ENCODE measurements at places on chromosomes 12 and 14.

GRCh38 chr12:203462-204260 lies 10.3 kb downstream of the SLC6A12 start:
- no peak for DNase-seq

- peak; percentile 57 for DNase-seq
Observed at GRCh38 chr12:67991158-67991557, 1.9 kb downstream of the IFNG-AS1 start.

DNA sequence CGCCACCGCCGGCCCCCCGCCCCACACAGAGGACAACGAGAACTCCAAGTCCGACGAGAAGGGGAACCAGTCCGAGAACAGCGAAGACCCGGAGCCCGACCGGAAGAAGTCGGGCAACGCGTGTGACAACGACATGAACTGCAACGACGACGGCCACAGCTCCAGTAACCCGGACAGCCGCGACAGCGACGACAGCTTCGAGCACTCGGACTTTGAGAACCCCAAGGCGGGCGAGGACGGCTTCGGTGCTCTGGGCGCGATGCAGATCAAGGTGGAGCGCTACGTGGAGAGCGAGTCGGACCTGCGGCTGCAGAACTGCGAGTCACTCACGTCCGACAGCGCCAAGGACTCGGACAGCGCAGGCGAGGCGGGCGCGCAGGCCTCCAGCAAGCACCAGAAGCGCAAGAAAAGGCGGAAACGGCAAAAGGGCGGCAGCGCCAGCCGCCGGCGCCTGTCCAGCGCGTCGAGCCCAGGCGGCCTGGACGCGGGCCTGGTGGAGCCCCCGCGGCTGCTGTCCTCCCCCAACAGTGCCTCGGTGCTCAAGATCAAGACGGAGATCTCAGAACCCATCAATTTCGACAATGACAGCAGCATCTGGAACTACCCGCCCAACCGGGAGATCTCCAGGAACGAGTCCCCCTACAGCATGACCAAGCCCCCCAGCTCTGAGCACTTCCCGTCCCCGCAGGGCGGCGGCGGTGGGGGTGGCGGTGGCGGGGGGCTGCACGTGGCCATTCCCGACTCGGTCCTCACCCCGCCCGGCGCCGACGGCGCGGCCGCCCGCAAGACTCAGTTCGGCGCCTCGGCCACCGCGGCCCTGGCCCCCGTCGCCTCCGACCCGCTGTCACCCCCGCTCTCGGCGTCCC lies 150.9 kb downstream of the EGLN3 start:
- DNase-seq: no peak

GRCh38 chr14:68682166-68683103 lies 110.4 kb downstream of the ZFP36L1 start:
- DNase-seq: no peak

DNA sequence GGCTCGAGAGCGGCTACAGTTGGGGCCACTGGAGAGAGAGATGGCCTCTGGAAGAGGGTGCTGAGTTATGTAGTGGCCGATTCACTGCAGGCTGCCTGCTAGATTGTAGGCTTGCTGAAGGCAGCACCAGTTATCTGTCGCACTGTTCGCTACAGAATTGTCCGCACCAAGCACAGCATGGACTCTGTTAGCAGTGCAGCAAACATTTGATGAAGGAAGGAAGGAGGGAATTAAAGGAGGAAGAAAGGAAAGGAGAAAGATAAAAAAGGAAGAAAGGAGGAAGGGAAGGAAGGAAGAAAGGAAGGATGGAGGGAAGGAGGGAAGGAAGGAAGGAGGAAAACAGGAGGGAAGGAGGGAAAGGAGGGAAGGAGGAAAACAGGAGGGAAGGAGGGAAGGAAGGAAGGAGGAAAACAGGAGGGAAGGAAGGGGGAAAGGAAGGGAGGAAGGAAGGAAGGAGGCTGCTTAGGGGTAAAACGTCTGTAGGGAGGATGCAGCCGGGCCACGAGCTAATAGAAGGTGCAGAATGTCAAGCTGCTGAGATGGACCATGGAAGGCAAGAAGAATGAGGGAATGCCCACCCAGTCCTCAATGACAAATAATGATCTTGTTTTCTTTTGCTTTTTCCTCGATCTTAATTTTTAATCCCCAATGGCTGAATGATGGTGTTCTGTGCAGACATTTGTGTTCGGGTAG lies 27.3 kb upstream of the ADIPOR2 start:
- no peak for DNase-seq

GRCh38 chr14:50669441-50669986 lies 1.4 kb upstream of the SAV1 start:
- no peak for DNase-seq

DNA sequence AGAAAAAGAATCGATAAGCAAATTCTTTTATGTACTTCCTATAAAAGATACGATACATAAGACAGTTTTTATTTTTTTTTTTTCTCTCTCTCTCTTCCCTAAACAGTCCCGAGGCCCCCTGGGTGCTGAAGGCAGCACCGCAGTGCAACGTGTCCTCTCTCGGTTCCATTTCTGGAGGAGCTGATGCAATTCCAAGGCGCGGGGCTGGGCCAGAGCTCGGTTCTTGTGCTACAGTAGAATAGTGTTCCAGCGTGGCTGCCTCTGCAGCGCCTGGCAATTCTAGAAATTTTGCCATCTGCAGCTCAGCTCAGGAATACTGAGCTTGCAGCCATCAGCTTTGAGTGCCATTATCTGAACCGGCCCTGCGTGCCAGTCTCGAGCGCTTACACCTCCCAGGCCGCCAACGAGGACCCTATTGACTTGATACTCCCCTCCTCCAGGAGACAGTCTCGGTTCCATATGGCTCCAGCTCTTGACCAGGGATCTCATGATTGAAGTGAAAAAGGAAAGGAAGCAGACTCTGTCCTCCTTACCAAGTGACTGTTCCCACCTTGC lies 630 bp downstream of the ALDH1L2 start:
- DNase-seq: peak; percentile 40

GRCh38 chr12:10557766-10558165 lies 52.1 kb downstream of the EIF2S3B start:
- no peak for DNase-seq

- DNase-seq: no peak
Observed at GRCh38 chr12:6416596-6416995, 28.2 kb upstream of the CD27 start.

DNA sequence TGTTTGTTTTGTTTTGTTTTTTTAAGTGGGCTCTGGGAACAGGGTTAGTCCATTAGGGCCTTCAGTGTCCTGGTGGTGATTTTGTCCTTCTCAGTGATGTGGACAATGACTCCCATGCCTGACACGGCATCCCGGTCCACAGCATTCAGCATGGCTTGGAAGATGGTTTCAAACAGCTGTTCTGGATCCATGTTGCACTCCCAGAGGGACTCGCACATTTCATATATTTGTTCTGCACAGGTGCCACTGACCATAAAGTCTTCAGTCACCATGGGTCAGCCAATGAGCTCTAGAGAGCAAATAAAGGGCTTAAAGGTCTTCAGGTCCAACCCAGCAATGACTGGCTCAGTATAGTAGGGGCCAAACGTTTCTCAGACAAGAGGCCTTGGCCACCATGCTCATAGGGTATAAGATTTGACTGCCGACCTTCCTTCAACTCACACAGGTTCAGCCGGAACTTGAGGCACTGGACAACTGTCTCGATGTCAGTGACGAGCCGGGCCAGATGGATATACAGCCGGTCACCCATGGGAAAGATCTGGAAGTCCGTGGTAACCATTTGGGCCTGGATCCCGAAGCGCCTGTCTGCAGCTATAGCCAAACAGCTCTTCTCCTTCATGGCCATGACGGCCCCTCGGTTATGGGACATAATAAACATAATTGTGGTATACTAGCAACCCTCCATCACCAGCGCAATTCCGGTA lies 18.0 kb downstream of the OR10P1 start:
- DNase-seq: no peak

DNA sequence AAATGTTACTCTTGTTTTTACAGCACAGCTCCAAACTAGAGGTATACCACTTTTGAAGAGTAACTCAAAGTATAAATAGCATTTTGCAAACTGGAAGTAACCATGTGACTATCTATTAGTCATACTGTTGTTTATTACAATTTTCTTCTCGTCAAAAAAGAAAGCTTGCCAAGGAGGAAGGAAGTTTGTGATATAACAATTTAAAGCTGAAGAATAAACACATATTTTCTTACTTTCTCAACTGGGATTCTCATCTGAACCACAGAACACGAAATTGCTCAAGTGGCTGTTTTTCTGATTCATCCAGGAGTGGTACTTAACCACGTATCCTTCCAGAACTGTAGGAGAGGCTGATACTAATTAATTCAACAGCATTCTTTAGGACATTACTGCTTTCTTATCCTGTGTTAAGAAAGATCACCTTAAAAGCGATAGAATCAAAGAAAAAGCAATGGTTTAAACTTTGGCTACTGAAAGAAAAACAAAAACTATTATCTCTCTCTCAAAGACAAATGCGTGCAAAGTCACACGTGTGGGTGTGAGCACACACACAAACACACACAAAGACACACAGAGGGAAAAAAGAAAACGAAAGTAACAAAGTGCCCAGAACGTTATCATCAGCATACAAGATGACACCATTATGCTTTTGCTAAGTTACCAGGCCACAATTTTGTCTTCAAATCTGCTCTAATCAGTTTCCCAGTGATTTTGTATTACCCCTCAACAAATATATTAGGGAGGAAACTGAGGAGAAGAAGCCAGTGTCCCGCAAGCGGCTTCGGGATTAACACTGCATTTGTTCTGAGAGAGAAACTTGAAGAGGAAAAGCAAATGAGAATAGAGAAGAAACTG lies at the start of gene CLEC2B:
Gene CLEC2B, minus strand, starts transcription at position 48 of the 855 bp plus-strand sequence.
- no peak for DNase-seq

DNA sequence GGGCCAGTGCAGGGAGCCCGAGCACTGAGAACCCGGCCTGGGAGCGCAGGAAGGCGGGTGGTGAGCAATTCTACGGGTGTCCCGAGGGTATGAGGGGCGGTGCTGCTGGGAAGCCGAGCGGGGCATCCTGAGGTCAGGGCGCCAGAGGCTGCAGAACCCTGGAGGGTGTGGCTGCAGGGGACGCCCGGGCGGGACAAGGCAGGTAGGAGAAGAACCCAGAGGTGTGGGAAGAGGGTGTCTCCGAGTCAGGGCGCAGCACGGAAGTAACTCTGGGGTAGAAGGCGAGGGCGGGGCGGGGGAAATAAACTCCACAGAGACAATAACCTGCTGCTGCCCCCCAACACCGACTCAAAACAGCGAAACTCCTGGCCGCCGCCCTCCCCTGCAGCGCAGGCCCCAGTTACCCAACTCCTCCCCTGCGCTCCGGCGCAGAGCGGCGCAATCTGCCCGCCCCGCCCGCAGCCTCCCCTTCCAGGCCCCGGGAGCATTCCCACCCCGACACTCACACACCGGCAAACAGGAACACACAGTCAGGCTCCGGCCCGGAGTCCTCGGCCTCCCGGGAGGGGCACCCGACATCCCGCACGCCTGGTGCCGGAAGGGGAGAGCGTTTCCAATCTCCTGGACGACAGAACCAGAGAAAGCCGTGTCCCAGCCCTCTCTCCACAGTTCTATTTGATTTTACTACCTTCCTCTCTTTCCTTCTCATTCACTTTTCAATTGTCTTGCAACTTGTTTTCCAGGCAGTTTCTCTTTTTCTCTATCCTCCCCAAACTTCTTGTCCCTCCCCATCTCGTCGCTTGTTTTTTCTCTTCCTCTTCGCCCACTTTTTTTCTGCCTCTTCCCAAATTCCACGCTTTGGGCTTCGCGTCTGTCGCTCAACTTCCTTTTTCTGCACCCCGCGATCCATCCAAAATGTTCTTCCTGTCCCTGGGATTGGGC lies 2.4 kb downstream of the HRK start:
- DNase-seq: peak; percentile 36

- DNase-seq: no peak
Observed at GRCh38 chr12:88063375-88063774, 34.2 kb upstream of the C12orf50 start.

GRCh38 chr12:104792570-104792969 lies 165.5 kb downstream of the SLC41A2 start:
- no peak for DNase-seq

- no peak for DNase-seq
Observed at GRCh38 chr12:74614426-74614825, 76.8 kb downstream of the ATXN7L3B start.

DNA sequence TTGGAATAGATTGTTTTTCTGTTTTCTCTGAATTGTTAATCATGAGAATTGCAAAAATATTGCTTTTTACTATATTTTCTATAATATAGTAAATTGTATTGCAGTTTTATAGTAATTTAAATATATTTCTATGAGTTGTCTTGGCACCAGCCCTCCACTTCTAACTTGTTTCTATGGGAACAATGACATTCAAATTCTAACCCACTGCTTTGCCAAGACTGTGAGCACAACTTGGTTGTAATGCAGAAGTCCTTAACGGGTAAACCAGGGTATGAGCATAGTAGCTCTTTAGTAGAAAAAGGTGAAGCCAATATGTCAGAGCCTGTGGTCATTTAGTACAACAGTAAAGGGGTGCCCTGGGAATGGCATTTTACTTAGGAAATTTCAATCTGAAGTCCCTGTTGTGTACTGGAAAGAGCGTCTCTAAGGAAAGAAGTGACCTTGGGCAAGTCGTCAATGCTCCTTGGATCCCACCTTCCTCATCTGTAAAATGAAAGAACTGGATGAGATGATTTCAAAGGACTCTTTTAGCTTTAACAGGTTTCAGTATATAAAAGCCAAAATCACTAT lies 283.3 kb downstream of the ATP23 start:
- DNase-seq: no peak

DNA sequence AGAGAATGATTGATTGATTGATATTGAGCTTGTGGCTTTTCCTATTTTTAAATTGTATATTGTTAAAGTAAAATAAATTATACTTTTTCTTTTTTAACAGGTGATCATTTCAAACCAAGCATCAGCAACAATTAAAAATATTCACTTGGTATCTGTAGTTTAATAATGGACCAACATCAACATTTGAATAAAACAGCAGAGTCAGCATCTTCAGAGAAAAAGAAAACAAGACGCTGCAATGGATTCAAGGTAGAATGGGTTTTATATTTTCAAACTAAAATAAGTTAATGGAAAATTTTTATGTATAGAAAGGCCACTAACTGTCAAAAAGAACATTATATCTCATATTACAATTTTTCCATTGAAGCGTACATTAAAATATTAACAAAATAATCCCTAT lies 5.1 kb downstream of the SLCO1B3 start:
- no peak for DNase-seq

- no peak for DNase-seq
Observed at GRCh38 chr12:94265966-94266745, 117.8 kb downstream of the PLXNC1 start.

DNA sequence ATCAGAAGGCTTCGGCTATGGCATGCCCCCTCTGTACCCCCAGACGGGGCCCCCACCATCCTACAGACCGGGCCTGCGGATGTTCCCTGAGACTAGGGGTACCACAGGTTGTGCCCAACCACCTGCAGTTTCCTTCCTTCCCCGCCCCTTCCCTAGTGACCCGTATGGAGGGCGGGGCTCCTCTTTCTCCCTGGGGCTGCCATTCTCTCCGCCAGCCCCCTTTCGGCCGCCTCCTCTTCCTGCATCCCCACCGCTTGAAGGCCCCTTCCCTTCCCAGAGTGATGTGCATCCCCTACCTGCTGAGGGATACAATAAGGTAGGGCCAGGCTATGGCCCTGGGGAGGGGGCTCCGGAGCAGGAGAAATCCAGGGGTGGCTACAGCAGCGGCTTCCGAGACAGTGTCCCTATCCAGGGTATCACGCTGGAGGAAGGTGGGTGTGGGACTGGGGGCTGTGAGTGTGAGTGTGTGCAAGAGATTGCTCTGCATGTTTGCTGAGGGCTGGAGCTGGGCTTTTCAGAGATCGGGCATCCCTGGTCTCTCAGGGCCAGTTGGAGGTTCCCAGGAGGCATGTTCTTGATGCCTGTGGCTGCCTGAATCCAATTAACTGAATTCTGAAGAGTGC lies 8.6 kb downstream of the NFATC4 start:
- DNase-seq: no peak

GRCh38 chr12:52127683-52128450 lies 48.4 kb downstream of the SMIM41 start:
- no peak for DNase-seq

All from activated T-cell treated with anti-CD3 and anti-CD28 coated beads, Interleukin-2, amount 50 U/mL, for 24 hours (primary cell).